Stimulated activated CD8-positive, alpha-beta memory T cell treated with anti-CD3 and anti-CD28 coated beads, Interleukin-4, amount 100 ng/mL, for 24 hours (primary cell): ENCODE measurements at places on chromosomes 11 and 22.

- no peak for DNase-seq
These were observed 17.3 kb downstream of the TSPO start for GRCh38 chr22:43168471-43169309.

DNA sequence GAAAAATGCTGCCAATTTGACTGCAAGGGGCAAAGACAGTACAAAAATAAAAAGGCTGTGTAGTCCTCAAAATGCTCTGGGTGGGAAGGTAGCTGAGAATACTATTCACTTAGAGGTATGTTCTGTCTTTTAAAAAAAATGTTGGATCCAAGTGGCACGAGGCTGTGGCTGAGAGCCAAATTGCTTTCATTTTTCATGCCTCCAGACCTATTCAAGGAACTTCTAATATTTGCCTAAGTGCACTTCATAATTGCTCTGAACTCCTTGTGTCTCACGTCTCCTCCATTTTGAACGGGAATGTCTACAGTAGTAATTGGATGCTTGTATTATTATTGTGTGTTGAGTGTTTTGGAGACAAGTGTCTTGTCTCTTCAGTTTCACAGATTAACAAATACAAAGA is 19.1 kb upstream of the SLC22A25 start:
- DNase-seq = no peak

- no peak for DNase-seq
These were observed 23.8 kb upstream of the ALDH3B2 start for GRCh38 chr11:67698247-67698646.

DNA sequence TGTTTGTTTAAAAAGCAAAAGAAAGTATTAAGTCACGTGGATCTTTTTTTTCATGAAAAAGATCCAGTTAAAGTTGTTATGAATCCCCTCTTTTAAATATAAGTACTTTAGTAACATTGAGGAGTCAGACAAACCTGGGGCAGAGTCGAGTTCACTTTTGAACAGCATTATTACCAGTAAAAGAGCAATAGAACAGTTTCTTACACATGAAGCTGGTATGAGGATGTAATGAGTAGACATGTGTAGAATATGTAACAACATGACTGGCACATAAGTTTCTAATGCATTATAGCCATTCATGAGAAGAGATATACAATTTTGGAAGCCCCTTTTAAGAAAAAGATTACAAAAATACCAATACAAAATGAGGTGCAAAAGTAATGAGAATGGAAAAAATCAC is 7.6 kb upstream of the MUC15 start:
- no peak for DNase-seq

- DNase-seq = no peak
These were observed 76.0 kb downstream of the ST3GAL4 start for GRCh38 chr11:126431401-126432064.
